ENCODE measurements at places on chromosomes 7 and 10.

DNA sequence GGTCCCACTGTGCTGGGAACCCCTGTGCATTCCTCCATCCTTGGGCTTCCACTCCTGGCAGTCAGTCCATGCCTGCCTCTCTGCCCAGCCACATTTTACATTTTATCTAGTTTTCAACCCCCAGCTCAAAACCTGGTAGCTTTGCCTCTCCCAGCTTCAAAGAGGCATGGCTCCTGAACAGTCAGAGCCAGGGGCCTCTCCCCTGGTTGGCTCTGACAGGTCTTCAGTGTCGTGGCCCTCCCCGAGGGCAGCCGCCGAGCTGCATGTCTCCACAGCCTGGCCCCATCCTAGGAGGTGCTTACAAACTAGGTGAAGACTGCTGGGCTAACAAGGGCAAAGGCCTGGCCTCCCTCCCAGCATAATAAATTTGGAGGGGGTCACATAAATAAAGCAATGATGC lies 14.8 kb downstream of the COBL start:
- peaks cover 7% of the 10 kb centered on the region for H3K27me3 ChIP-seq
- DNase-seq = no peak
- no peaks in the 10 kb centered on the region for H3K36me3 ChIP-seq
- H3K4me1 ChIP-seq = no peaks in the 10 kb centered on the region
- H3K4me3 ChIP-seq = no peak overlapping the region
- no peak overlapping the region for H3K27ac ChIP-seq

- DNase-seq = no peak
- no peak overlapping the region for H3K27ac ChIP-seq
- peaks cover 28% of the 10 kb centered on the region for H3K4me1 ChIP-seq
- no peak overlapping the region for H3K4me3 ChIP-seq
- no peaks in the 10 kb centered on the region for H3K27me3 ChIP-seq
- peaks cover 4% of the 10 kb centered on the region for H3K36me3 ChIP-seq
Measured at GRCh38 chr7:22996470-22996869, 17.5 kb downstream of the HYCC1 start.

GRCh38 chr7:141287936-141288335 lies 214.1 kb downstream of the TMEM178B start:
- no peak overlapping the region for H3K27ac ChIP-seq
- no peak overlapping the region for H3K4me3 ChIP-seq
- no peak for DNase-seq
- peaks cover 11% of the 10 kb centered on the region for H3K4me1 ChIP-seq
- peaks cover 19% of the 10 kb centered on the region for H3K27me3 ChIP-seq

DNA sequence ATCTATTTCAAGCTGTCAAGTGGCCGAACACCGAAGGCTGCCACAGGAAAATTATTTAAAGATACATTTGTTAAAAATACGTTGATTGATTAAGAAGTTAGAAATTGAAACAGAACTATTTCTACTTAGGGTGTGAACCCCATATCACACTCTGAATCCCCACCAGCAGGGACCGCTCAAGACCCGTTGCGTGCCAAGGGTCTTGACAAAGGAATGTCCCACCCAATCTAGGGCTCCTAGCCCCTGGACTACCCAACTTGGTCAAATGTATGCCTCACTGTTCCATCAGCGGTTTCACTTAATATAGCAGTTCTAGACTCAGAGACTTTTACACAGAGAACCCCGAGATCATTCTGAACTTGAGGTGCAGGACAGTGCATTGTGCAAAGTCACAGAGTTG lies 11.6 kb upstream of the PFKFB3 start:
- no peak for DNase-seq
- peaks cover 51% of the 10 kb centered on the region for H3K4me1 ChIP-seq
- H3K27me3 ChIP-seq = no peaks in the 10 kb centered on the region
- H3K4me3 ChIP-seq = no peak overlapping the region

DNA sequence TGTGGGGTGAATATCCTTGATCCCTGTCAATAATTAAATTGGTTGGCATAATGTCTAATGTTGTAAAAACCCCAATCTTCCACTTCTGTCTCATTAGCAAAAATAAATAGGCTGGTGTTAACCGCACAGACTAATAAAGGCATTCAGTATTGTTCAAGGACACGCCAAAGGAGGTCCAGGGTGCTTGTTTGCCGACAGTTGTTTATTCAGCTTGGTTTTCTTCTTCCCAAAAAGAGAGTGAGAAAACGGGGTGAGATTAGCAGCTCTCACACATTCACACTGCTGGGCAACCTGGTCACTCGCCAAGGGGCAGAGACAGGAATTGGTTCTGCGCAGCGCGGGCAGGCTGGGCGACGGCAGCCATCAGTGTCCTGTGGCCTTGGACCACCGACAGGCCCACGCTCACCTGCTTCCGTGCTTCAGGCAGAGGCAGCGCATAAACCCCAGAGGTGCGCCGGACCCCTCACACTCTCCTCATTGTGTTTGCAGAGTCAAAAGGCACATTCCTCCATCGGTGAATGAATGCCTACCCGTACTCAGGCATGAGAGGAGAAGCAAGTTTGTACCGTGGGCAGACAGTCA lies 26.2 kb upstream of the LMBR1 start:
- H3K4me3 ChIP-seq = no peak overlapping the region
- H3K36me3 ChIP-seq = peaks cover 4% of the 10 kb centered on the region
- peak overlapping the region; percentile 89 for H3K27ac ChIP-seq
- H3K27me3 ChIP-seq = peaks cover 23% of the 10 kb centered on the region

DNA sequence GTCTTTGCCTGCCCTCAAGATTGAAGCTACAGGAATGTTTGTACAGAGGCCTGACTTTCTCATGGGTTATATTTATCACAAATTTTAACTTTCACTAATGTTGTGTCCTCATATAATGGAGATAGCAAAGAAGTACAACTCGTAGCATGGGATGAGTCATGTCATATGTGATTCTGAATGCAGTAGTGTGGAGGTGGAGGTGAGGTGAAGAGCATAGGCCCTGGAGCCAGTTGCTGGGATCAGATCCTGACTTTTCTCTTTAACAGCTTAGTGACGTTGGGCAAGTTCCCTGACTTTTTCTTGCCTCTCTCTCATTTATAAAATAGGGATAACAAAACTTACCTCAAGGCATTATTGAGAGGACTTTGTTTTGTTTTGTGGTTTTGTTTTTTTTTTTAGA lies 132.1 kb upstream of the IMMP2L start:
- H3K27me3 ChIP-seq = no peaks in the 10 kb centered on the region
- H3K27ac ChIP-seq = no peak overlapping the region
- no peaks in the 10 kb centered on the region for H3K36me3 ChIP-seq
- H3K4me1 ChIP-seq = no peaks in the 10 kb centered on the region

DNA sequence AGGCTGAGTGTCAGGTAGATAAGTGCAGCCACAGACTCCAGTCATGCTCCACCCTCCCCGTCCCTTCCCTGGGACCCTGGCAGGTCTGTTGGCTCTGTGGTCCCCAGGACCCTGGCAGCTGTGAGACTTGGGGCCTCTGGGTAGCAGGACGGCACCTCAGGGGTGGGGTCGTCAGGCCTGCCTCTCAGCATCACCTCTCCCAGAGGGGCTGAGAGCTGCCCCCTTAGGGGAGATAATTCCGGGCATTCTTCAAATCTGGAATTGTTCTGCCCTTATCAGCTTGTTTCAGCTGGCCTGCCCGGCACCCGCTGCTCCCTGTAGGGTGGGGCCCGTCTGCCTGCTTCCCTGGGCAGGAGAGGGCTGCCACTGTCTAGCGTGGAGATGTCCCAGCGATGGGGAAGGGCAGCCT lies 23.3 kb downstream of the PODXL start:
- H3K4me1 ChIP-seq = peaks cover 2% of the 10 kb centered on the region
- no peak overlapping the region for H3K27ac ChIP-seq
- H3K27me3 ChIP-seq = peaks cover 5% of the 10 kb centered on the region

- peak overlapping the region; percentile 98 for H3K4me3 ChIP-seq
- H3K27me3 ChIP-seq = no peaks in the 10 kb centered on the region
- DNase-seq = no peak
- H3K4me1 ChIP-seq = peaks cover 38% of the 10 kb centered on the region
- peaks cover 2% of the 10 kb centered on the region for H3K36me3 ChIP-seq
Measured at GRCh38 chr7:148697256-148698006, 1.3 kb upstream of the CUL1 start.

GRCh38 chr10:98323221-98324164 lies 55.5 kb upstream of the LOXL4 start:
- DNase-seq = no peak
- no peak overlapping the region for H3K27ac ChIP-seq
- no peaks in the 10 kb centered on the region for H3K36me3 ChIP-seq
- peaks cover 29% of the 10 kb centered on the region for H3K27me3 ChIP-seq

DNA sequence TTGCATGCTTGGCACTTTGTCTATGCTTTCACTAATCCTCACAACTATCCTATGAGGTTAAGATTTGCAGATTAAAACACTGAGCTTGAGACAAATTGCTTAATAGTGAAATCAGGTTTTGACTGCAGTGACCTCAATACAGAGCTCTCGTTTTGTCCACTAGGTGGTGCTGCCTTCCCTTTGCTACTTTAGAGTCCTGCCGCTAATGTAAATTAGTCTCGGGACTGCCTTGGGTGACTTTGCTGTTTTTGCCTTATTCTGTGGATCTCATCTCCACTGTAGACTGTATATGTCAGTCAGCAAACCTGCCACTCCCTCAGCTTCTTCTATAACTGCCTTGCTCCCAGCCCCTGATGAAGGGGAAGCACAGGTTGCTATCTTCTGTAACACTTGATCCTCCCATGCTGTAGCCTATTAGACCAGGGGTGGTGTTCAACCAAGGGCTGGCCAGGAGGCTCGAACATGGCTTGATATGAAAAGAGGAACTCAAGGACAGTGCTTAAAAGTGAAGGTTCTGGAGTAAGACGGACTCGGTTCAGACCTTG lies 26.0 kb downstream of the ASB4 start:
- no peak overlapping the region for H3K27ac ChIP-seq
- peaks cover 15% of the 10 kb centered on the region for H3K27me3 ChIP-seq
- no peak for DNase-seq

GRCh38 chr10:23155169-23155568 lies 36.9 kb upstream of the PTF1A start:
- H3K4me1 ChIP-seq = peaks cover 10% of the 10 kb centered on the region
- peaks cover 60% of the 10 kb centered on the region for H3K27me3 ChIP-seq
- H3K36me3 ChIP-seq = peaks cover 2% of the 10 kb centered on the region
- DNase-seq = no peak
- H3K4me3 ChIP-seq = no peak overlapping the region

GRCh38 chr10:8321990-8322389 lies 267.5 kb downstream of the GATA3 start:
- no peaks in the 10 kb centered on the region for H3K27me3 ChIP-seq
- H3K36me3 ChIP-seq = no peaks in the 10 kb centered on the region
- no peak overlapping the region for H3K27ac ChIP-seq
- H3K4me3 ChIP-seq = no peak overlapping the region
- no peak for DNase-seq

GRCh38 chr10:68103901-68104300 lies 5.4 kb upstream of the MYPN start:
- no peak for DNase-seq
- H3K4me1 ChIP-seq = peaks cover 4% of the 10 kb centered on the region
- H3K36me3 ChIP-seq = no peaks in the 10 kb centered on the region
- no peak overlapping the region for H3K4me3 ChIP-seq

- H3K27me3 ChIP-seq = no peaks in the 10 kb centered on the region
- no peak overlapping the region for H3K4me3 ChIP-seq
- peak overlapping the region; percentile 45 for H3K27ac ChIP-seq
- peaks cover 15% of the 10 kb centered on the region for H3K4me1 ChIP-seq
- DNase-seq = no peak
Measured at GRCh38 chr10:6465437-6465836, 114.6 kb downstream of the PRKCQ start.

DNA sequence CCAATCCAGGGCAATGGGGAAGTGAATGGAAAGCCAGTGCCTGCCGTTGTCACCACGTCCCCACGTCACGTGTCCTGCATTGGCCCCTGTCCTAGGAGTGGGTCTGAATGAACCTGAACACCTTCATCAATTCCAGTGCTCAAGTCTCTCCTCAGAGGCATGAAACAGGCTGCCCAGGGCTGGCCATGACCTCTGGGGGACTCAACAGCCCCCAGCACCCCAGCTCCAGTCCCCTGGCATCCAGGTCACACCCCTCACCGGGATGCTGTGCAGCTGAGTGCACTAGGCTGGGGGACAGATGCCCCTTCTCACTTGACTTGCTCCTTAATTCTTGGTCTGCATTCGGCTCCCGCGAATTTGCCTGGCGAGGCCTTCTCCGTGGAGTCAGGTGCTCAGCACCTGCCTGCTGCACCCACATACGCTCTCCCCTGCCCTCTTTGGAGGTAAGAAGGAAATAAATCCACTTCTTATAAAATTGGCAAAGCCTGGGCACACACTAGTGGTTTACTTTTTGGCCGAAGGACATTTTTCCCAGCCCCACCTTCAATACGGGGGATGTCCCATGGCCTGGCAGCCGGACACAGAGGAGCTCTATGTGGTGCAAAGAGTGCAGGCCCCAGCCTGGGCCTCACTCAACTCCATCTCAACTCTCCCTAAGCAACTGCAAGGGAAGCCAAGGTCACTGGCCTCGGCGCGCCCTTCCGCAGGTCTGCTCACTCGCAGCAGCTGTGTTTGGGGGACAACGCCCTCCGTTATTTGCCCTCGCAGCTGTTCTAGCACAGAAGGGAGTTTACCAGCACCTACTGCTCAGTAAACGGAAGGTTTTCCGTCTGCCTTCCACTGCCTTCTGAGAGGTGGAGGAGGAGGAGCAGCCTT lies 77.6 kb upstream of the SHH start:
- peaks cover 25% of the 10 kb centered on the region for H3K27me3 ChIP-seq
- peaks cover 2% of the 10 kb centered on the region for H3K36me3 ChIP-seq
- H3K4me3 ChIP-seq = no peak overlapping the region
- no peaks in the 10 kb centered on the region for H3K4me1 ChIP-seq

DNA sequence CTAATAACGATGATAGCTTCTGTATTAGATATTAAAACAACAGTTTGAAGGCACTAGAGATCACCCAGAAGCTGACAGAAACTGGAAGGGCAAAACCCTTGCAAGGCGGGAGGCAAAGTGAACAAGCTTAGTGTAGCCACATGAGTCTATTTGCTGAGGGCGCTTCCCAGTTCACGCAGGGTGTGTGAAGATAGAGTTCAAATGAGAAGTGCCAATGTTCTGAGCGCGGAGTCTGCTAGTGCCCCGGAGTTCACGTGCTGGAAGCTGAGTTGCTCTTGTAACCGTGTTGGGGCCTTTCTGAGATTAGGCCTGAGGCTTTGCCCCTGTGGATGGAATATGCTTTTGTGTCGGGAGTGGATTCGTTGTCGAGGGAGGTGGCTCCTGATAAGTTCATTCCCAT lies 16.6 kb upstream of the GTPBP4 start:
- no peak overlapping the region for H3K27ac ChIP-seq
- peaks cover 11% of the 10 kb centered on the region for H3K4me1 ChIP-seq
- H3K36me3 ChIP-seq = no peaks in the 10 kb centered on the region
- no peak overlapping the region for H3K4me3 ChIP-seq
- no peak for DNase-seq
- peaks cover 32% of the 10 kb centered on the region for H3K27me3 ChIP-seq

Data from T-helper 17 cell (primary cell).